Mucosa of gallbladder (tissue), 1 donor: ENCODE measurements at places on chromosomes 3 and 15. TPM values are rescaled to one million over a fixed set of nuclear protein-coding genes. Genes with fewer than 3 reads are reported as not detected.

Gene UNC13C
- total RNA-seq: 1.6 TPM

Gene FEZF2
- not detected for total RNA-seq

- DNase-seq: no peak
Observed at GRCh38 chr3:120646771-120647432, 35.1 kb downstream of the HGD start.

GRCh38 chr3:187979564-187979963, 174.4 kb upstream of the LPP start:
- DNase-seq: no peak

DNA sequence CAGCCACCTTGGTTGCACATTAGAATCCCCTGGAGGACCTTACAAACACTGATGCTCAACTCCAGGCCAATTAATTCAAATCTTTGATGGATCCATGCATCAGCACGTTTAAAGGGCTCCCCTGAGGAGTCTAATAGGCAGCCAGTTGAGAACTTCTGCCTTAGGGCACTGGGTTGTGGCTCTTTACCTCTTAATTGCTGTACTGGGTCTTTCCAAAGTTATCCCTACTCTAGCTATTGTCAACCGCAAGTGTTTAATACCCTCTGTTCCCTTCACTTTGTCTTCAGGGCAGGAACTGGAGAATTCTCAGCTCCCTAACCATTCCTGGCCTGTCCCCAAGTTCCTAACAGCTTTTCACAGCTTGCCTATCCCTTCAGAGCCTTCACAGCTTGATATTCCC, 15.0 kb upstream of the FAM174B start:
- no peak for DNase-seq

DNA sequence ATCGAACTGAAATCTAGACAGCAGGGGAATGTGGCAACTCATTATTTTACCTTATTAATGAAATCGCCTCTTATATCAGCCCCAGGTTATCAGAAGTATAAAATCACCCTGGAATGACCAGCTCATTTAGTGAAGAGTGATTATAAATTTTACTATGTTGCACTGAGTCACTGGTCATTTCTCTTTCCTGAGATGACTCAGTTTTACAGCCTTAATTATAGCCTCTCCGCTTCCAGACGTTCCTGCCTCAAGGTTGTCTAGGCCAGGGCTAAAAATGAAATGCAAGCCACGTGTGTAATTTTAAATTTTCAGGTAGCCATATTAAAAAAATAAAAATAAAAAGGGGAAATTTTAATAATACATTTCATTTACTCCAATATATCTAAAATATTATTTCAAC, 33.3 kb downstream of the DET1 start:
- no peak for DNase-seq

GRCh38 chr3:194522579-194523046, 35.8 kb upstream of the ATP13A3 start:
- DNase-seq: no peak

DNA sequence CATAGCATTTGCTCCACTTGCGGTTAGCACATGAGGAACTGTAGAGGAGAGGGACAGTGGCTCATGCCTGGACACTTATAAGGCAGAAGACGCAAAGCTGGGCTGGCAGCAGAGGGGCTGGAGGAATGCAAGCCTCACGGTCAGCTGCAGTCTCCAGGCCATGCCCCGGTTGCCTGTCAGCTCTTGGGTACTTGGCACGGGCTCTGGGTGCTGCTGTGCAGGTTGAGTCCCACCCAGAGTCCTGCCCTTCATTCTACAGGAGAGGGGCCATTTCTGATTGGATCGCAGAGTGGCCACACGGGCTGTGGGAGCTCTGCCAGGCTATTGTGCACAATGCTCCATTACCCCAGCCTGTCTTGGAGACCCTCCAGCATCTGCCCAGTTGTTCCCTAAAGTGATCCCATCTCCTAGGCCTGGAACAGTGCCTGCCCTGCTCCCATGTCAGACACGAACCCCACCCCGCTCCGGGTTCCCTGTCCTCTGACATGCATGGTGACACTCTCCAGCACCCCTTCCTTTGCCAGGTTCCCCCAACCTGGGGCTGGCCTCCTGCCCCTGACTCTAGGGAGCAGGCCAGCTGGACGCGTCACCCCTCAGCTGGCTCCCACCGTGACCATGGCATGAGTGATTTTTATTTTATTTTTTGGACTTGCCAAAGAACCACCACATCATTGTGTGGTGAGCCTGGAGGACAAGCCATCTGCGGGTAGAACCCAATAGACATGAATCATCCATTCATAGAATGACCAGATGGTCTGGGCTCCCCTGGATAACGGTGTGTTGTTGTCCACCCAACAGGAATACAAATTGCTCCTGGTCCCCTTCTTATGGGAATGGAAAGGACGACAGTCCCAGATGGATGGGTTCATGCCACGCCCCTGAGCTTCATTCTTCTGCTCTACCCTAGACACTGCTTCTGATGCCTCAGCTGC, 51.0 kb upstream of the KLF13 start:
- peak; percentile 8 for DNase-seq

DNA sequence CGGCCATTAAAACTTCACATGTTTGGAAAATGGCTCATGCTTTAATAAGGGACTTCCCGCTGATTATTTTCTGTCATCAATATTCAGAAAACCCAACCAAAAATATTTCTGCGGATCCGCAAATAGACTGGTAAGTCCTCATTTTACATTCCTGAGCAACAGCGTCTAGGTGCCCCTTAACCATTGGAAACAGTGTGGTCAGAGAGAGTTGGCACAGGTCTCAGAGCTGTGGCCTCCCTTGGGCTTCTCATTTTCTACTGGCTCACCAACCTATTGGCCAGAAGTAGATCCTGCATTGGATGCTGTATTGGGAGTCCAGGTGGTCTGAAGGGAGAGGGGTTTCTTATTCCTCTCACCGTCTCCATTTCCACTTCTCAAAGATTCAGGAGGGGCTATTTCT, 348.1 kb upstream of the DCBLD2 start:
- no peak for DNase-seq

GRCh38 chr3:140510303-140510861, 167.5 kb upstream of the TRIM42 start:
- no peak for DNase-seq

GRCh38 chr15:47754312-47754711, 37.0 kb downstream of the SEMA6D start:
- no peak for DNase-seq

DNA sequence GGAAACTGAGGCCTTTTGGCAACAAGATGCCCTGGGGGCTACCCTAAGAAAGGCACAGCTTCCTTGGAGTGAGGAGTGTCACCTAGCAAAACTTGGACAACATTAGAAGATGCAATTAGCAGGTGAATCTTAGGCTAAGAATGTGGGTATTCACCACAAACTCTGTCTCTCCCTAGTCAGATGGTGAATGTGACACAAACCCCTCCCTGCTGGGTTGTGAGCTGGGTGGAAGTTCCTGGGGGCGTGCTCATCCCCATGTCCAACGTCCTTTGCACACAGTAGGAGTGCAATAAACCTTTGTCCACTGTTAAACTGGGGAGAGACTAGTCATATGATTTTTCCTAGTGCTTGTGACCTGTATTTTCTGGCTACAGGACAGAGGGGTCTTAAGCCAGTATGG, 67.1 kb upstream of the SH3GL3 start:
- DNase-seq: no peak

- DNase-seq: no peak
Observed at GRCh38 chr15:41606997-41607396, 48.0 kb downstream of the TYRO3 start.
